Stimulated activated CD8-positive, alpha-beta memory T cell treated with anti-CD3 and anti-CD28 coated beads, Interleukin-7, amount 100 ng/mL, for 1 hour (primary cell): ENCODE measurements at places on chromosomes 1 and 21.

GRCh38 chr1:28981210-28981609 is 66.8 kb downstream of the EPB41 start:
- no peak for DNase-seq

GRCh38 chr21:25421321-25422028 is 185.8 kb downstream of the MRPL39 start:
- DNase-seq = no peak

DNA sequence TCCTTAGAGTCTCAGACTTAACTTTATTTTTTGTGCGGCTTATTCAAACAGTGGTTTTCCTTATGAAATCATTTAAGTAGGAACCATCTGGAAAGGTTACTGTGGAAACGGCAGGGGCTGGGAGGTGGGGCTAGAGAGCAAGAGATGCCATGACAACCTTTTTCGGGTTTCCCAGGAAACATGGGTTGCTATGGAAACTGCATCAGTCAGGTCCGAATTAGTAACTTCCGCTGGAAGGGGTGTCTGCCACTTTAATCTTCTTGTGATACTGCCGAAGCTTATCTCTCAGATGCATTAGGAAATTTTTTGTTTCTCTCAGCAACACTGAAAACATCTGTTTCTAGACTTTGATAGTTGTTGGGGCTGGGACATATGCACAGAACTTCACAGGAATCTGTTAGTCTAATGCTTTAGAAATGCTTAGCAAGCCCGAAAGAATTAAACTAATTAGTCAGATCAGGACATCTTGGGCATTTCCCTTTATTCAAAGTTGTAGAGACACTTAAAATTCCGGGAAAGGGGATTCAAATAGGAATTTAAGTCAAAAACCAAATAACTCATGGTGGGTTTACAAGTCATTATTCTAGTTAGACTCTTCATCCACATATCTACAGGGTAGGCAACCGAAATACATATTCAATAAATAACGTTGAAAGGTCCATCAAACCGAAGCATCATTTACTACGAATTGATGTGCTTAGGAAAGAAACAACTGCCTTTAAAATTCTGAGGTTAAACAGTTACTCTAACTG is 2.6 kb downstream of the KCNA3 start:
- peak; percentile 38 for DNase-seq

DNA sequence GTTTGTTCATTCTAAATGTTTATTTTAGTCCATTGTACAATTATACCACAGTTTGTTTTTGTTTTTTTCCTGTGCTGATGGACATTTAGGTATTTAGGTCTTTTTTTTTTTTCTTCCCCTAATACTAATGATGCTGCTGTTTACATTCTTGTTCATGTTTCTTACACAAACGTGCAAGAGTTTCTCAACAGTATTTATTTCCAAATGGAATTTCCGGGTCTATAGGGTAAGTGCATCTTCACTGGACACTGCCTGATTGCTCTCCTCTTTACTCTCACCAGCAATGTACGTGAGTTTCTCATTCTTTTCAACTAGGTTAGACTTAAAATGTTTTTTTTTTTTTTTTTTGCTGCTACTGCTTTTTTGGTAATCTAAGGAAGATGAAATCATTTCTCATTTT is 122.7 kb downstream of the PPP1R12B start:
- DNase-seq = no peak

DNA sequence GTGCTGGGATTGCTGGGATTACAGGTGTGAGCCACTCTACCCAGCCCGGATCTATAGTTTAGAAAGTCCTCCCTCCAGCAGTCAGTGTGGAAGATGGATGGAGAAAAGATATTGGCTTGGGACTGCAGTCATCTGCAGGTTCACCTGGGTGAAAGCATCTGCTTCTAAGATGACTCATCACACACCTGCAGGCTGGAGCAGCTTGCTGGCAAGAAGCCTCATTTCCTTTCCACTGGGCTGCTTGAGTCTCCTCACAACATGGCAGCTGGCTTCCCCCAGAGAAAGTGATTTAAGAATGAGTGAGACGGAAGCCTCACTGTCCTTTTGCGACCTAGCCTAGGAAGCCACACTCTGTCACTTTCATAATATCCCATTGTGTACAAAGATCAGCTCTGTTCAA is 50.0 kb downstream of the FOXO6 start:
- DNase-seq = no peak

GRCh38 chr1:64896551-64896950 is 69.8 kb downstream of the JAK1 start:
- DNase-seq = no peak

DNA sequence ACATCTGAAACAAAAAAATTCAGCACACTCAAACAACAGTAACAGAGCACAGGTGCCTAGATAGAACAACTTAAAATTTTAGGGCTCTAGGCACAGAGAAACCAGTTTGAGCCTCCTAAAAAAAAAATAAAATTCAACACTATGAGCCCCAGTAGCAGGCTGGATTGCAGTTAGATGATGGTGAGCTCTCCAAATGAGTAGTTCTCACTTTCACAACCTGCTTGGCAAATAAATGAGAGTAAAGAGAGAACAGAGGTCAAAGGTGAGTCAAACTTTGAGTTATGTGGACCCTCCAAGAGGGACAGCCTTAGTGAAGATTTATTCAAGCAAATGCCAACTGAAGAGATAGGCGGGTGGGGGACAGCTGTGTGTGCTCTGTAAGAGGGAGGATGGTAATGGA is 3.6 kb downstream of the BEND5 start:
- no peak for DNase-seq

- DNase-seq = no peak
Measured at GRCh38 chr1:186144505-186144904, 230.5 kb downstream of the TPR start.

- no peak for DNase-seq
Measured at GRCh38 chr1:23795676-23796465, 4.7 kb downstream of the GALE start.

DNA sequence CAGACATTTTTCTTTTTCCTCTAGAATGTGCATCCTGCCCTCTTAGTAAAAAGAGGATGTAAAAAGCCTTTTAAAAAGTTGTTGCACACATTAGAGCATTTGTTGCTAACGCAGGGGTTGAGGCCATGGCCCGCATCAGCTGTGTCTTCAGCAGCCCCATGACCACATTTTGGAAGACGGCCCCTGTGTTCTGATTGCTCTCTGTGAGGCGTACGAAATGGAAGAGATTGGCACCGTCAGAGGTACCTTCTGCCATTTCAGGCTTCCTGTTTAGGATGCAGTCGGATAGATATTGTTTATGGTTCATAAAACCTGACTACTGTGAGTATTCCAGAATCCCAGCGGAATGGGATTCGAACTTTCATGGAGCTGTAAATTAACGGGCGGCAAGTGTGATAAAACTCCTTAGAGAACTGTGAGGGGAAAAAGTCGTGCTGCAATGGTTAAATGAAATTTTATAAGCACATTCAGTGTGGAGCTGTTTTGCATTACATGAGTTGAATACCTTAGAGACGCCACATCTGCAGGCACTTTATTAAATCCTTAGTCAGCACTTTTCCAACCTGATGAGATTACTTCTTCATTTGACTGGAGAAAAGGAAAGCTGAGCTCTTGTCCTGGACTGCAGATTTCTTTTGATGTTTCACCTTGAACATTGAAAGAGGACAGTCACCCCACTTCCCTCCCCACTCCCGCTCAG is 273.9 kb downstream of the TM2D1 start:
- DNase-seq = no peak

GRCh38 chr1:57824535-57824934 is 400.7 kb upstream of the DAB1 start:
- DNase-seq = no peak

DNA sequence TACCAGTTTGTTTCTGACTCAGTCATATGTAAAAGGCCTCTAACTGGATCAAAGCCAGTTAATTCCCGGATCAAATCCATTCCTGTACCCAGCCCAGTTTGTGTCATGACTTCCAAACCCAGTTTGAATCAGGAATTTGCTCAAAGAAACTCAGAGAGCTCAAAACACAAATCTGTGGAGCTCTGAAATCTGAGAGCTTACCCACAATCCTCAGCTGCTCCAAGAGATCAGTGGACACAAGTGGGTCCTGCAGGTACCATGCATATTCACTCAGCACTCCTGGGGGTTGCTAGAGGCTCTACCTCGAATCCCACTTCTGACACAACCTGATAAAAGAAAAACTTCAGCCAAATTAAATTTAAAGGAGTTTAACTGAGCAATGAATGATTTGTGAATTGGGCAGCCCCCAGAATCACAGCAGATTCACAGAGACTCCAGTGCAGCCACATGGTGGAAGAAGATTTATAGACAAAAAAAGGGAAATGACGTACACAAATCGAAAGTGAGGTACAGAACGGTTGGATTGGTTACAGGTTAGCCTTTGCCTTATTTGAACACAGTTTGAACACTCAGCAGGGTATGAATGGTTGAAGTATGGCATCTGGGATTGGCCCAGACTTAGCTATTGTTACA is 11.9 kb upstream of the MRPL55 start:
- DNase-seq = no peak

GRCh38 chr1:185670187-185670627 is 64.0 kb upstream of the HMCN1 start:
- DNase-seq = peak; percentile 14
